Chondrocyte (in vitro differentiated cells): ENCODE measurements at places on chromosomes 7 and 10.

- no peaks in the 10 kb centered on the region for H3K36me3 ChIP-seq
- H3K4me1 ChIP-seq, result peaks cover 18% of the 10 kb centered on the region
- DNase-seq, result peak; percentile 74
- H3K27me3 ChIP-seq, result no peaks in the 10 kb centered on the region
Measured at GRCh38 chr10:70562036-70562755, 40.3 kb downstream of the PRF1 start.

GRCh38 chr10:114911052-114911711 is 26.8 kb upstream of the TRUB1 start:
- no peaks in the 10 kb centered on the region for H3K36me3 ChIP-seq
- DNase-seq, result no peak
- H3K4me1 ChIP-seq, result peaks cover 21% of the 10 kb centered on the region
- H3K4me3 ChIP-seq, result no peak overlapping the region

DNA sequence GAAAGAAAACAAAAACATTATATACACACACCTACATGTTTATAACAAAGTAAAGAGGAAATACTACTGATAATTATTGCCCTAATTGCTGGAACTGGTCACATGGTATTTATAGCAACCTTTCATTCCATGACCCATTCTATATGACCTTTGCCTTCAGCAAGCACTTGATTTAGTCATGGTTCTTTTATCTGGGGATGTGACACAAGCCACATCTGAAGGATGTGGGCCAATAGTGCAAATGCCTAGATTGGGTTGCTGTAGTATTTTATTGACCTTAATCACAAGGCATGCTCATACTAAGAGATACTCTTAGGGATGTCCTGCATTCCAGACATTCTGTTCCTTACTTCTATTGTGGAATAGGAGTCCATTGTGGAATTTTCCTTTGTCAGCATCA is 723.5 kb upstream of the POM121L12 start:
- no peaks in the 10 kb centered on the region for H3K27me3 ChIP-seq
- H3K36me3 ChIP-seq, result no peaks in the 10 kb centered on the region
- no peak overlapping the region for H3K27ac ChIP-seq

GRCh38 chr10:109957092-109957797 is 33.9 kb upstream of the XPNPEP1 start:
- H3K4me1 ChIP-seq, result peaks cover 30% of the 10 kb centered on the region
- H3K4me3 ChIP-seq, result no peak overlapping the region
- H3K27me3 ChIP-seq, result no peaks in the 10 kb centered on the region
- H3K27ac ChIP-seq, result no peak overlapping the region

- H3K36me3 ChIP-seq, result no peaks in the 10 kb centered on the region
- H3K27me3 ChIP-seq, result no peaks in the 10 kb centered on the region
- peak overlapping the region; percentile 2 for H3K27ac ChIP-seq
- H3K4me1 ChIP-seq, result peaks cover 23% of the 10 kb centered on the region
- no peak for DNase-seq
Measured at GRCh38 chr10:4474829-4475228, 351.2 kb upstream of the AKR1E2 start.

- H3K4me3 ChIP-seq, result no peak overlapping the region
- H3K4me1 ChIP-seq, result peaks cover 31% of the 10 kb centered on the region
- H3K36me3 ChIP-seq, result no peaks in the 10 kb centered on the region
- DNase-seq, result peak; percentile 51
Measured at GRCh38 chr7:451255-452225, 68.1 kb downstream of the PDGFA start.

DNA sequence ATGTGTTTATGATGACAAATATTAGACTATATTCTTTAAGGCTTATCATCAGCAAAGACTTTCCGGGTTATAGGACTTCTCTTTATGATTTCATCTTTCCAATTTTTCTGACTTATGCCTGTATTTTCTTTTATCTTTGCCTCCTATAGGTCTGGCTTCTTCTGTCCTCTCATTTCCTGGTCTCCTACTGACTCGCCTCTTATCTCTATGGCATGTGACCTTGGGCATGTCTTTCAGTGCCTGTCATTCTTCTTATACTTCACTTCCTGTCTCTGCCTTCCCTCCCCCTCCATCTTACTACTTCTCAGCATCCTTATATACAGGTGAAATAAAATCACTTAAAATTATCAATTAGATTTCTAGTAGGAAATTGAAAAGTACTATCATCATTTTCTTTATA is 42.2 kb downstream of the PCDH15 start:
- H3K36me3 ChIP-seq, result no peaks in the 10 kb centered on the region
- DNase-seq, result no peak
- H3K27me3 ChIP-seq, result no peaks in the 10 kb centered on the region
- H3K4me3 ChIP-seq, result no peak overlapping the region

GRCh38 chr7:68216051-68216450 is 1219.4 kb downstream of the TYW1 start:
- no peak overlapping the region for H3K4me3 ChIP-seq
- no peak for DNase-seq
- no peak overlapping the region for H3K27ac ChIP-seq
- no peaks in the 10 kb centered on the region for H3K36me3 ChIP-seq
- H3K27me3 ChIP-seq, result peaks cover 1% of the 10 kb centered on the region

DNA sequence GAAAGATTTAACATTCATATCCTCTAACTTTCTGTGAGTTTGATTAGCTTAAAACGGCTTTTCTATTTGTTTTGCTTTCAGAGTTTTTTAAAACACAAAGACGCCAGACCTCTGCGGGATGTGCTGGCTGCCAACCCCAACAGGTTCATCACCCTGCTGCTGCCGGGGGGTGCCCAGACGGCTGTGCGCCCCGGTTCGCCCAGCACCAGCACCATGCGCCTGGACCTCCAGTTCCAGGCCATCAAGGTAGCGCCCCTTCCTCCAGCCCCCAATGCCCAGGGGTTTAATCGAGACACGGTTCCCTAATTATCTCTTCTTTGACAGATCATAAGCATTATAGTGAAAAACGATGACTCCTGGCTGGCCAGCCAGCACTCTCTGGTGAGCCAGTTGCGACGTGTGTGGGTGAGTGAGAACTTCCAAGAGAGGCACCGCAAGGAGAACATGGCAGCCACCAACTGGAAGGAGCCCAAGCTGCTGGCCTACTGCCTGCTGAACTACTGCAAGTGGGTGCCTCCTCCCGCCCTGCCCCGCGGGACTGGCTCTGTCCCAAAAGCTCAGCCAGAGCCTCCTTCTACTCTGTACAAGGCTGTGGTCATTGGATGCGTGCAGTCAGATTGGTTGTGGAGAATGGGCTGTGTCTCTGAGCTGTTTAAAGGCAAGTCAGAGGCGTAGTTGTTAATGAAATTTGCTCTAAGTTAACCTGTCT is 71.2 kb downstream of the TRRAP start:
- no peaks in the 10 kb centered on the region for H3K4me1 ChIP-seq
- H3K36me3 ChIP-seq, result peaks cover 51% of the 10 kb centered on the region
- H3K27ac ChIP-seq, result no peak overlapping the region
- H3K4me3 ChIP-seq, result no peak overlapping the region

DNA sequence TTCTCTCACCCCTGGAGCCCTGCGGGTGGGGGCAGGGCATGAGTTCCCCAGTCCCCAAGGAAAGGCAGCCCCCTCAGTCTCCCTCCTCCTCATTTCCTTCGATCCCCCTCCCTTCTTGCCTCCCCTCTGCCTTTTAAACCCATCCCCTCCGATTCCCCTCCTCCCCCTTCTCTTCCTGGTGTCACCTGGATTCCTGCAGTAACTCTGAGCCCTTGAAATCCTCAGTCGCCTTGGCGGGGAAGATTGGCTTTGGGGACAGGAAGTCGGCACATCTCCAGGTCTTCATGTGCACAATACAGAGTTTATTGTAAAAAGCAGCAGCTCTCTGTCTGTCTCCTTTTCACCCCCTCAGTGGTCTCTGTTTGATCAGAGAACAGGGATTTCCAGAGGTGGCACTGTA is 1.3 kb upstream of the MUC12 start:
- no peak overlapping the region for H3K27ac ChIP-seq
- no peak overlapping the region for H3K4me3 ChIP-seq
- H3K4me1 ChIP-seq, result peaks cover 6% of the 10 kb centered on the region
- DNase-seq, result no peak

DNA sequence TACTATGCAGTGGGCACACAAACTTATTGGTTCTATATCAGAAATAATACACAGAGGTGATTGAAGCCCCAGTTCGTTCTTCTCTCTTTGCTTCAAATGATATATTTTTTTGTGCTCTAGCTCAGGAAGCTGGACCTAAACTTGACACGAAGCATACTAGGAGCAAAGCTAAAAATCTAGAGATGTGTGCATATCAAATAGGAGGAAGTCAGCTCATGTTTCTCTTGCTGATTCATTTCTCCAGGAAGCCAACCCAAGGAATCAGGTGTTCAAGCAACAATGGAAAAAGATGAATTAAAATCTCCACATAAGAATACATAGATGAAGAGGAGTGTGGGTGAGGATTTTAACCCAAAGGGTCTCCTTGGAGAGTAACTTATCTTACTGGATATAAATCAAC is 432.5 kb downstream of the KCNMA1 start:
- H3K36me3 ChIP-seq, result peaks cover 3% of the 10 kb centered on the region
- H3K4me3 ChIP-seq, result no peak overlapping the region
- no peak overlapping the region for H3K27ac ChIP-seq
- H3K4me1 ChIP-seq, result peaks cover 41% of the 10 kb centered on the region
- no peaks in the 10 kb centered on the region for H3K27me3 ChIP-seq

- no peaks in the 10 kb centered on the region for H3K36me3 ChIP-seq
- DNase-seq, result no peak
- H3K4me1 ChIP-seq, result peaks cover 22% of the 10 kb centered on the region
- peaks cover 9% of the 10 kb centered on the region for H3K27me3 ChIP-seq
Measured at GRCh38 chr7:100728196-100728595, 5.2 kb upstream of the ZAN start.

GRCh38 chr10:89351412-89351779 is 23.6 kb downstream of the IFIT3 start:
- H3K4me1 ChIP-seq, result peaks cover 48% of the 10 kb centered on the region
- no peaks in the 10 kb centered on the region for H3K36me3 ChIP-seq
- H3K27ac ChIP-seq, result peak overlapping the region; percentile 99
- H3K4me3 ChIP-seq, result peak overlapping the region; percentile 56
- DNase-seq, result no peak

- no peak overlapping the region for H3K27ac ChIP-seq
- peaks cover 5% of the 10 kb centered on the region for H3K36me3 ChIP-seq
- no peak for DNase-seq
- no peaks in the 10 kb centered on the region for H3K4me1 ChIP-seq
- no peak overlapping the region for H3K4me3 ChIP-seq
Measured at GRCh38 chr10:35506741-35507140, 98.4 kb upstream of the GJD4 start.

DNA sequence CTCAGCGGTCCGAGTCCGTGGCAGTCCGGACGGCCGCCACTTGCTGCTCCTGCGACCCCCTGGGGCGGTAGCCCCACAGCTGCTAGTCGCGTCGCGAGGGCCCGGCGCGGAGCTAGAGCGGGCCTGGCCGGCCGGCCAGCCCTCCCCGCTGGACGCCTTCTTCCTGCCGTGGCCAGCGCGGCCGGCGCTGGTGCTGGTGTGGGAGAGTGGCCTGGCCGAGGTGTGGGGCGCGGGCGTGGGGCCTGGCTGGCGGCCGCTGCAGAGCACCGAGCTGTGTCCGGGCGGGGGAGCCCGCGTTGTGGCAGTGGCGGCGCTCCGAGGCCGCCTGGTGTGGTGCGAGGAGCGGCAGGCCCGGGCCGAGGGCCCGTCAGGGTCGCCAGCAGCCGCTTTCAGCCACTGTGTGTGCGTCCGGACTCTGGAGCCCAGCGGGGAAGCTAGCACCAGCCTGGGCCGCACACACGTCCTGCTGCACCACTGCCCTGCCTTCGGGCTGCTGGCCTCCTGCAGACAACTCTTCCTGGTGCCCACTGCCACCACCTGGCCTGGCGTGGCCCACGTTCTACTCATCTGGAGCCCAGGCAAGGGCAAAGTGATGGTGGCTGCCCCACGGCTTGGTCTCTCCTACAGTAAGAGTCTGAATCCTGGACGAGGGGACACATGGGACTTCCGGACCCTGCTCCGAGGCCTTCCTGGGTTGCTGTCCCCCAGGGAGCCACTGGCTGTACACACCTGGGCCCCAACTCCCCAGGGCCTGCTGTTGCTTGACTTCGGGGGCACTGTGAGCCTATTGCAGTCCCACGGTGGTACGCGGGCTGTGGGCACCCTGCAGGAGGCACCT is 631 bp downstream of the HPS6 start:
- peaks cover 1% of the 10 kb centered on the region for H3K36me3 ChIP-seq
- peaks cover 20% of the 10 kb centered on the region for H3K4me1 ChIP-seq
- no peak for DNase-seq
- H3K27ac ChIP-seq, result peak overlapping the region; percentile 83
- peak overlapping the region; percentile 81 for H3K4me3 ChIP-seq

DNA sequence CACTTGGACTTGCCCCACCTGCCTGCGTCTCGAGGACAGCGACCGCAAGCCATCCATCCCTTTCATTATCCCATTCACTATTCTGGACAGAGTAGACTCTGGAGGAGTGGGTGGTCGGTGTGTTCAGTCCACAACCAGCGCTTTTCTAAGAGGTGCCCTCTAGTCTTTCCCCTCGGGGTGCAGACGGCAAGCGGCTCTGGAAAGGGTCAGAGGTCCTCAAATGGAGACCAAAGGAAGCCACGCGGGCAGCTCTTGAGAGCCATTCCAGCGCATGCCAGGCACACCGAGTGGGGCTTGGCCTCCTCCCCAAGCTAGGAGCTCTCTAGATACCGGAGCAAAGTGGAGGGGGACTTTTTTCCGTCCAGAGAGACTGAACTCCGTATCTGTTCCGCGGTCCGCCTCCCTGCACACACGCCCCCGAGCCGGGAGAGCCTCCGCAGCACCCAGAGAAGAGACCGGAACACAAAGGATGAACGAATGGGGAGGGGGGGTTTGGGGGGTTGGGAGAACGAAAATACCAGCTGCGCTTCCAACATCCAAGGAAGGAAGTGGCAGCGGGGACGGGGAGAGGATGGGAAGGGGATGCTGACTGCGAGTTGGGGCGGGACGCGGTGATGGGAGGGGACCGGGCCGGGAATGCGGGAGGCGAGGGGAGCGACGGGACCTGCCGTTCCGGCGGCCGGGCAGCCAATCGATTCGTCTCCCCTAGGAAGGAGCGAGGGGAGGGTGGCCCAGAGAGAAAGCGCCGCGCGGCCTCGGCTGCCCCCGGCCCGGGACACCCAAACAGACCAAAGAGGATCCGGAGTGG is 515 bp downstream of the GSDME start:
- H3K27me3 ChIP-seq, result no peaks in the 10 kb centered on the region
- H3K27ac ChIP-seq, result peak overlapping the region; percentile 82
- no peaks in the 10 kb centered on the region for H3K36me3 ChIP-seq
- DNase-seq, result no peak
- peak overlapping the region; percentile 93 for H3K4me3 ChIP-seq
- H3K4me1 ChIP-seq, result peaks cover 31% of the 10 kb centered on the region
